Stimulated activated CD4-positive, alpha-beta T cell treated with anti-CD3 and anti-CD28 coated beads, Interleukin-1b, Interleukin-23, amount 100 ng/mL, for 24 hours (primary cell): ENCODE measurements at places on chromosomes 7 and 10.

GRCh38 chr7:96250776-96251361 is 71.0 kb downstream of the SLC25A13 start:
- no peak for DNase-seq

- DNase-seq, result no peak
Observed at GRCh38 chr10:124087672-124088634, 5.4 kb downstream of the CHST15 start.

GRCh38 chr7:157595086-157595855 is 258.5 kb downstream of the DNAJB6 start:
- DNase-seq, result no peak

GRCh38 chr10:77433546-77433945 is 204.1 kb downstream of the KCNMA1 start:
- no peak for DNase-seq

GRCh38 chr7:140275069-140275965 is 98.5 kb upstream of the KDM7A start:
- no peak for DNase-seq

- DNase-seq, result no peak
Observed at GRCh38 chr7:40843338-40843985, 708.7 kb downstream of the SUGCT start.

DNA sequence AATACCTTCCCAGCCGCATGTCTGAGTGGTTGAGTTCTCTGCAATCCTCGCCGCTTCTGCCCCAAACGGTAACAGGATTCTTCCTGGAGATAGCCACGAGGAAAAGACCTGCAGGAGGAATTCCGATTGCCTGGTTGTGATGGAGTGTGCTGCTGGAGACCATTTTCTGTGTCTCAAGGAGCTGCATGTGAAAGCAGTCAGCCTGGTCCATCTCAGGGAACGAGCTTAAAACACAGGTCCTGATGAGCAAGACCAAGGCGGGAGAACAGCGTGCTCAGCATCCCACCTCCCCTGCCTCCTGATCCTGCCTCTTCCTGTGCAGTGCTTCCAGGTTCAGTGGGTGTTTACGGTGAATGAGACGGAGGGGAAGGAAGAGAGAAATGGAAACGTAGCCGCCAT is 26.5 kb downstream of the VIPR2 start:
- no peak for DNase-seq

- no peak for DNase-seq
Observed at GRCh38 chr10:71429929-71430328, 33.2 kb downstream of the CDH23 start.

DNA sequence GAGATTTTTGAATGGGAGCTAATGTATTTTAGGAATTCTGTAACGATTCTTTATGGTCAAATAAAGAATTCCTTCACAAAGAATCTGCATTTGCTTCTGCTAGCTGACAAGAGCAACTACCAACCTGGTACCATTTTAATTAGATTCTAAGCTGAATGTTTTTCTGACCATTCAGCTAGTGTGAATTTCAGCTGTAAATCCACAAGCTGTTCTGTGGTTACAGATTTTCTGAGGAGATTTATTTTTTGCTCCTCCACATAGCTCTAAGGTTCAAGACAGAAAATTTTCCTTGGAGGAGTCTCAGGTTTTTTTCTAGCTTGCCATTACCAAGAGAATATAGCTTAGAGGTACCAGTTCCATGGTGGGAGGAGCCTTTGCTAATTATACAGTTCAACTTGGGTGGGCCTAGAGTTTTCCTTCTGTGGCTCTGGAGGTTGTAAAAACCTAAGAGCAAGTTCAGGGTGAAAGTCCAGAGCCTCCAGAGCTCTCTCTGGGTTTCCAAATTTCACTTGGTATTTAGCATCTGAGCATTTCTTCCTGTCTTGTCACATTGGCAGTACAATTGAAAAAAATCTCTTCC is 120.1 kb downstream of the JAZF1 start:
- DNase-seq, result no peak

GRCh38 chr7:45026984-45027773 is 27.2 kb downstream of the CCM2 start:
- no peak for DNase-seq

DNA sequence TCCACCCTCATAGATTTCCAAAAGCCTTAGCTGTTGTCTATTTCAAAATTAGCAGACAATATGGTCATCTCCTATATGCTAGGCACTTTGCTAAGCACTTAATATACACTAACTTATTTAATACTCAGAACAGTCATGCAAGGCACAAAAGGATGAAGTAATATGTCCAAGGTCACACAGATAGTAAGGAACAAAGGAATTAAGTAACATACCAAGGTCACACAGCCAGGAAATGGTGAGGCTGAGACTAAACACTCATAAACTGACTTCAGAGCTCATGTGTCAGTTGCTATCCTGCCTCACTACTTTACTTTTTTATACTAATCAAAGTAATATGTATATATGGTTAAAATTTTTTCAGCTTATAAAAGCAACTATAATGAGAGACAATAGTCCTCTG is 23.6 kb upstream of the HIBADH start:
- DNase-seq, result no peak

DNA sequence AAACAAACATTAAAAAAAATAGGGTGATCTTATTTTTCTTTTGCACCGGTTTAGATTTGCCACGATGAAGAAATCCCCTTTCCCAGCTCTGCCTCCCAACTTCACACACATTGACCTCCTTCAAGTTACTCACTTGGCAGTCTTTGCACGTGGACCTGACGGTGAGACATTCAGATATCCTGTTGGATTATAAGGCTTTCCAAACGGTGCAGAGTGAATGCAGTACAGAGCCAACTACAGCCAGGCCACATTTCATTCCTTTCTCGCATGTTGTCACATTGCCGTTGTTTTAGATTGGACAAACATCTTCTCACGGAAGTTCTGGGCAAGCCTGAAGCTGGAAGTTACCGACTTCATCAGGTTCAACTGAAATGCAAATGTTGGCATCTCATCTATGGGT is 159.2 kb downstream of the HDAC9 start:
- no peak for DNase-seq

DNA sequence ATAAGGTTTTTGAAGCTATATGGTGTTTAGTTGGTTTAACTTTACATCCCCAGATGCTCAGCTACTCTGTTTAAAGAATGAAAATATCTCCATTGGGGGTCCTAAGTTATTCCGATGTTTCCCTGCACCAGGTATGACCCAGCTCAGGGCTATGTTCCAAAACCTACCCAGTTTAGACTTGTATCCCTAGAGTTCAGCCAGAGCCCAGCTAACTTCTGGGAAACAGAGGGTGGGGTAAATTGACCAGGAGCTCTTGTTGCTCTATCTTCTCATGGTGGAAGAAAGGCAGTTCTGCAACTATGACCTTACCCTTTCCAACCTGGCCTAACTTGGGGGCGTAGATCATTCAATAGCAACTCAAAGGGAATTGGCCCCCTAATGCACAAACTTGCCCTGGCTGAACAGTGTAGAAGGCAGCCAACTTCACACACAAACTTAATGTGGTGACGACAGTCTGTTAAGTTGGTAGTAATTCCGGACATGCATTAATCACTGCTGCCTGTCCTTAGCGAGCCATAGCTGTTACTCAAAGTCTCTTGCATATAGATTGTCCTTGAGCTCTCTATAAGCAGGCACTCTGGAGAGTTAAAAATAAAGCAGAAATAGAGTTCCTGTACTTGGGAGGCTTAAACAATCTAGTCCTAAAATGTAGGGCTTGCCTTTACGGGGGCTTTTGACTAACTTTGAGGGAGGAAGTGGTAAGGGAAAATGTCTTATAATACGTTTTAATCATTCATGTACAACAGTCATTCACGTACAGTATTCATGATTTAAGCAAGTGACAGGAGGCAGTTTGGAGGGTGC is 5.3 kb upstream of the ZNRF2 start:
- DNase-seq, result no peak

GRCh38 chr10:129621693-129622092 is 154.7 kb downstream of the MGMT start:
- no peak for DNase-seq

DNA sequence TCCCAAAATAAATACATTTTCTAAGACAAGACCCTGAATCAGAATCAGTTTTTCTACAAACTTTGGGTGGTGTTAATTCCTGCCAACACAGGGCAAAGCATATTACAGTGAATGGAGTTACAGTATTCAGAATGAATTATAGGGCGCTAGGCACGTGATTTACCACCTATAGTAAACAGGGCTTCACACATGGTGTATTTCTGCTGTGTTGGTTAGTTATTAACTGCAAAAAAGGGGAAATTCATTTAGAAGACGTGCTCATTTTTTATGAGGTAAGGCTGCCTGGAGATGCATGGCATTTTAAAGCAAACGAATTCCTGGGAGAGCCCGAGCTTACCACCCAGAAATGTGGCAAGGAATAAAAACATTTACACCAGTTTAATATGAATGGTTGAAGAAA is 393.8 kb downstream of the LRMDA start:
- no peak for DNase-seq

- peak; percentile 27 for DNase-seq
Observed at GRCh38 chr7:92768501-92769393, 67.6 kb downstream of the CDK6 start.

DNA sequence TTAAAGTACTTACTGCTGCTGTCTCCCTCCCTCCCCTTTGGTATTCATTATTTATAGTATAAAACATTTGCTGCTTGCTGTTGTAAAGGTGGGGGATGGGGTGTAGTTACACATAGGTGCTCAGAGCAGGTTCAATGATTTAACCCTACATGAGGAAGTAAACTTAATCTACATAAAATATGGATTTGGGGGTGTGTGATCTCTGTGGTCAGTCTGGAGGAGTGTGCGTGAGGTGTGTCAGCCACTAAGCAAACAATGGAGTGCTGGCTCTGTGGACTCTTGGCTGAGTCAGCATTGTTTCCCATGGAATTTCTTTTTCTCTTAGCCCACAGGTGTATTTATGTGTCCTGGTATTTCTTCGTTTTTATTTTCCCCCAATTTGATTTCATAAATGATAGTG is 133.9 kb downstream of the AUTS2 start:
- DNase-seq, result no peak

DNA sequence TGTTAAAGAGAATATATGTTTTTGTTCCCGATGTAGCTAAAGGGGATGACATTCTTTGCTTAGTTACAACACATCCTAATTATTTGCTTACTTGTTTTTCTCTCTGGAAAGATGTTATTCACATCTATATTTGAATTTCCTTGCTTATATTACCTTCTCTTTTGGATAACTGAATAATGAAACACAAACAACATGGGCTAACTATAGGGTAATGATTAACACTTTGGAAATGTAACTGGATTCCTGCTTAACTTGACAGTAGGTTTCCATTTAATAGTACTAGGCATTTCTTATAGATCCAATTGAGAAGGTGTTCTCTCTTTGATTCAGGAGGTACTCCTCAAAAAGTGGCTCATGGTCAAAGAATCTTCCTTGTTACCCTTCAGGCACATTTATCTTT is 141.1 kb downstream of the CCSER2 start:
- DNase-seq, result no peak

DNA sequence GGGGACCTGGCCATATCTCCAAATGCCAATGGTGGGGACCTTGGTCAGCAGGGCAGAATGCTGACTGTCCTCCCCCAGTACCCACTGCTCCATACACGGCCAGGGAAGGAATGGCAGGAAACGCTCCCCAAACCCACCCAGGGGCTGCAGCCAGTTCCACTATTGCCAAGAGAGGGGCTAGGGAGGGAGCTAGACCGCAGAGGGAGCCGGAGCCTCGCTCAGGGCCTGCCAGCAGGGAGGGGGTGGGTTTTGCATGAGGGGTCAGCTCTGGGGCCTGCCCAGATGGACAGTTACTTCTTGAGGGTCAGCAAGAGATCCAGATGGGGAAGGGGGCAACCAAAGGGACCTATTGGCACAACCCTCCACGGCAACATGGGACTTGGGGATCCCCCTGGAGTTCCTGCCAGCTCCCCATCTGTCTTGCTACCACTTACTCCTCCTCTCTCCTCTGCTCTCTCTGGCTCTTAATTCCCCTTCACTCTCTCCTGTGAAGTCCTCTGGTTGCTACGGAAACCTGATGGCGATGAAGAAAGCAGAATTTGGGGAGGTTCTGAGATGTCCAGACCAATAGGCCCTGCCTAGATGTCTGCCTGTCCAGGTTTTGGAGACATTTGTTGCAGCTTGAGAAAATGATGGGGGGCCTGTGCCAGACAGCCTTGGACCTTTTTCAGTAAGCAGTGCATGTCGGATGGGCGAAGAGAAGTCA is 12.6 kb downstream of the FGF8 start:
- no peak for DNase-seq

- no peak for DNase-seq
Observed at GRCh38 chr7:33886149-33886623, 19.2 kb upstream of the BMPER start.

- no peak for DNase-seq
Observed at GRCh38 chr7:118572604-118573003, 348.1 kb downstream of the ANKRD7 start.

DNA sequence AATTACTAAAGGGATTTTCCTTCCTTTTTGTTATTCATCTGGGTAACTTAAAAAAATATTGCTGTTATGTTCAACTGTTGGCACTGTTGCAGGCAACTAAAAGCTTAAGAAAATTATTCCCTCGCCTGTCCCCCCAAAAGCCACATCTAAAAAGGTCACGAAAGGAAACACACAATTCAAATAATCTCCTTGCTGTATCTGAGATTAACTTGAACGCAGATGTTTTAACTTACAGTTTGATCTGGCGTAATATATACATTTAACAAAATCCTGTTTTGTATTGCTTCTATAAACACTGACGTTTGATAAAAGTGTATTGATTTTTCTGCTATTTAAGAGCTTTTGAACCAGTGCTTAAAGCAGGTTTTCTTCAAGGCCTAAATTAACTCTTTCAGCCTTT is 432.1 kb downstream of the SUGCT start:
- no peak for DNase-seq

DNA sequence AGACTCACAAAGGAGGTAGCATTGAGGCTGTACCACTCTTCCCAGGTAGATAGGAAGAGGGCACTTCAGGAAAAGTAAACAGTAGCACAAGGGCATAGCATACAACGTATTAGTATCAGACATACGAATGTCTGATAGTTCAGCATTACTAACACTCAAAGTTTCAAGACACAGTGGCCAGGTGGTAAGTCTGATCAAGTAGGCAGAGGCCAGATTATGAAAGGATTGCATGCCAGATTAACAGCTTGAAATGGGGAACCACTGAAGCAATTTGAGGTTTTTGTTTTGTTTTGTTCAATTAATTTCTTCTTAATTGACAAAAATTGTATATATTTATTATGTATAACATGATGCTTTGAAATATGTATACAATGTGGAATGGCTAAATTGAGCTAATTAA is 45.7 kb upstream of the IL6 start:
- DNase-seq, result no peak

DNA sequence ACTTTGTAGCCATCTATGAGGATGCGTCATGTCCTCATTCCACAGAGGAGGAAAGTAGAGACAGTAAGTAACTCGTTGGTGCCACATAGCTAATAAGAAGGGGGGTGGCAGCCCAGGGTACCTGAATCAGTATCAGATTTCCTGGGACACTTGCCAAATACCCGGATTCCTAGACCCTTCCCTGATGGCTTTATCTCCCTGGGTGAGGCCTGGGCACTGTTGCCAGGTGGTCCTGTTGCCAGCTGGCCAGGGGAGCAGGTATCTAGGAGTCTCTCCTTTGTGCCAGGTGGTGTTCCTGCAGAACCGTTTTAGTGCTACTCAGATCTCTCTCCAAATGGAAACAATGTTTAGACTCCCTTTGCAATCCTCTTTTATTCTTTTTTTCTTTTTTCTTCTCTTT is 12.7 kb downstream of the SLC29A3 start:
- DNase-seq, result no peak
